Endothelial cell of umbilical vein (primary cell): ENCODE measurements at places on chromosomes 5 and 9. TPM values are rescaled to one million over a fixed set of nuclear protein-coding genes. Genes with fewer than 3 reads are reported as not detected.

DNA sequence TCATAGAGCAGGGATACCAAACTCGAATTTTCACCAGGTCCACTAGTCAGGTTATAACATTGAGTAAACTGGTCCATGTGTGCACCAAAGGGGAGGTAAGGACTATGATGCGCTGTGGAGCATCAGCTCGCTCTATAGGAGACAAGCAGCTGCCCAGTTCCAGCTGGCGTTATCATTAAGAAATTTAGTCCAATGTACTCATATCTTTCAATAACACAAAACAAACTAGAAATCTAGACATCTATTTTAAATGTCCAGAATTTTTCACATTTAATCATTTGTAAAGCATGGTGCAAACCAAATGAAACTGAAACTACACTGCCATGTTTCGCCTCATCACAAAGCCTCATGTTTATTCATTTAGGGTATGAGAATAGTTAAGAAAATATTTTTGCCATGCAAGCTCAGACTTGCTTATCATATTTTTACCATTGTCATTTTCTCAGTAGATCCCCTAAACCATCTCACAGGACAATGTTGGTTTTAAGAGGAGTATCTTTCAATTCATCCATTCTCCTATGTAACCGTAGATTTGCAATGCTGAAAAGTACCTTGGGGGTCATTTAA, 50.9 kb downstream of the ZNF474 start:
- no peak for DNase-seq
- H3K4me3 ChIP-seq, result no peak overlapping the region

- H3K27ac ChIP-seq, result no peak overlapping the region
- H3K36me3 ChIP-seq, result no peaks in the 10 kb centered on the region
- no peaks in the 10 kb centered on the region for H3K4me1 ChIP-seq
- DNase-seq, result no peak
Measured at GRCh38 chr5:165139262-165139661, 1633.8 kb downstream of the MAT2B start.

AGPAT2 gene
- total RNA-seq, result 43.0 and 45.5 TPM in 2 replicates

WDR38 gene
- total RNA-seq, result not detected in 2 replicates

SV2C gene
- total RNA-seq, result 0.07 TPM in 1 of 2 replicates, not detected in the other

ZNF169 gene
- total RNA-seq, result 5.4 and 6.3 TPM in 2 replicates

SHC3 gene
- 0.16 and 2.0 TPM in 2 replicates for total RNA-seq

IFNA13 gene
- total RNA-seq, result not detected in 2 replicates

CCDC192 gene
- not detected in 2 replicates for total RNA-seq

FOXD4L3 gene
- total RNA-seq, result not detected in 2 replicates

GRCh38 chr9:35910613-35911359, 1.5 kb downstream of the SPAAR start:
- peak; percentile 86 for DNase-seq
- no peaks in the 10 kb centered on the region for H3K36me3 ChIP-seq
- peaks cover 68% of the 10 kb centered on the region for H3K4me1 ChIP-seq
- H3K27ac ChIP-seq, result peak overlapping the region; percentile 94

DNA sequence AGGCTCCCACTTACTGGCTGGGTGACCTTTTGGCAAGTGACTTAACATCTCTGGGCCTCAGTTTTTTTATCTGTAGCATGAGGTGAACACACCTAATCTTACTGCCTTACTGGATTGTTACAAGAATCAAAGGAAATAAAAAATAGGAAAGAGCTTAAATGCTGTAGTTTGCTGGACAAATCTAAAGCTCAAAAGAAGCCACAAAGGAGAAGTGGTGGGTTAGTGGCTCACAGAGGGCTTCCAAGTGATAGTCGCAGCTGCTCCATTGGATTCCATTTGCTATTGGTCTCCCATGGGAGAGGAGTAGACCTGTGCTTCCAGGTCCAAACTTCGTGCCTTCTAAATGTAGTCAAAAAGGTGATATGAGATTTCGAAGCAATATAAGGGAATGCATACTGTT, 123.6 kb downstream of the SEMA6A start:
- no peak overlapping the region for H3K27ac ChIP-seq
- no peaks in the 10 kb centered on the region for H3K27me3 ChIP-seq
- H3K36me3 ChIP-seq, result no peaks in the 10 kb centered on the region
- H3K4me1 ChIP-seq, result no peaks in the 10 kb centered on the region
- no peak overlapping the region for H3K4me3 ChIP-seq
- DNase-seq, result no peak

- H3K27ac ChIP-seq, result no peak overlapping the region
- no peak overlapping the region for H3K4me3 ChIP-seq
- no peaks in the 10 kb centered on the region for H3K27me3 ChIP-seq
- peaks cover 33% of the 10 kb centered on the region for H3K4me1 ChIP-seq
- no peaks in the 10 kb centered on the region for H3K36me3 ChIP-seq
Measured at GRCh38 chr5:14211818-14212803, 69.0 kb downstream of the TRIO start.

- no peak overlapping the region for H3K4me3 ChIP-seq
- no peak for DNase-seq
- no peaks in the 10 kb centered on the region for H3K27me3 ChIP-seq
- H3K27ac ChIP-seq, result no peak overlapping the region
- no peaks in the 10 kb centered on the region for H3K36me3 ChIP-seq
Measured at GRCh38 chr5:76305269-76305668, 97.8 kb upstream of the IQGAP2 start.

DNA sequence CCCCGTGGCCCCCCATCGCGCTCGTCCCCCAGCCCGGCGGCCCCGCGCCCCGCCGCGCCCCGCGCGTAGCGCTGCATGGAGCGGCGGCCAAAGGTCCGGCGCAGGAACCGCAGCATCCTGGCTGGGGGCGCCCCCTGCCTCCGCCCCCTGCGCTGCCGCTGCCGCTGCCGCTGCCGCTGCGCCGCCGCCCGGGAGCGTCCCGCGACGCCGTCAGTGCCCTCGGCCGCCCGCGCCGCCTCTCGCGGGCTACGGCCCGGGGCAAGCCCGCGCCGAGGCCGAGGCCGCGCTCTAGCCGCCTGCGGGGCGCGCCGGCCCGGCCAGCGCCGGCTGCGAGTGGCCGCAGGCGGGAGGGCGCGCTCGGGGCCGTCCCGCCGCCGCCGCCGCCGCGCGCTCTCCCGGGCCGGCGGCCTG, 523 bp downstream of the EPB41L4B start:
- no peaks in the 10 kb centered on the region for H3K36me3 ChIP-seq
- peaks cover 28% of the 10 kb centered on the region for H3K27me3 ChIP-seq
- no peak for DNase-seq
- H3K27ac ChIP-seq, result no peak overlapping the region
- peaks cover 2% of the 10 kb centered on the region for H3K4me1 ChIP-seq

DNA sequence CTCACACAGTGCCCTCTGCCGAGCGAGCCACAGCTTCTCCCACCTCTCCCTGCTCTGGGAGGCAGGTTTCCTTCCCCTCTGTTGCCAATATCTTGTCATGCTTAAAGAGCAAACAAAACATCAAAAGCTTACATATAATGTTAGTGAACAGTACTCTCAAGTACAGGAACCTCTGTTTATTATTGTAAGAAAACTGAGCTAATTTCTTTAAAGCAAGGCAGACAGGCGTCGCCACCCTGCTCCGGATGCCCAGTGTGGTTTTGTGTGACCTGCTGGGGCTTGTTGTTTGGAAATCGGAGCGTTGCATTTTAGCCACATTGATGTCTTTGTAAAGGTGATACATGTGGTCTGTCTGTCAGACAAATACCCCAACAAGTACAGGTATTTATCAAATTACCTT, 401.4 kb upstream of the IRX1 start:
- H3K27me3 ChIP-seq, result no peaks in the 10 kb centered on the region
- H3K27ac ChIP-seq, result no peak overlapping the region
- no peaks in the 10 kb centered on the region for H3K36me3 ChIP-seq
- DNase-seq, result no peak
- H3K4me1 ChIP-seq, result no peaks in the 10 kb centered on the region

DOCK8 gene
- 1.3 and 12.0 TPM in 2 replicates for total RNA-seq

DNA sequence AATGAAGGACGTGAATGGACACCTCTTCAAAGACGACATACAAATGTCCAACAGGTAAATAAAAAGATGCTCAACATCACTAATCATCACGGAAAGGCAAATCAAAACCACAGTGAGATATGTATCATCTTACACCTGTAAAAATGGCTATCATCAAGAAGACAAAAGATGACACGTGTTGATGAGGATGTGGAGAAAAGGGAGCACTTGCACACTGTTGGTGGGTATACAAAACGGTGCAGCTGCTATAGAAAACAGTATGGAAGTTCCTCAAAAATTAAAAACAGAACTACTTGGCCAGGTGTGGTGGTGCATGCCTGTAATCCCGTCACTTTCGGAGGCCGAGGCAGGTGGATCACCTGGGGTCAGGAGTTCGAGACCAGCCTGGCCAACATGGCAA, 47.9 kb downstream of the STK10 start:
- H3K4me1 ChIP-seq, result no peaks in the 10 kb centered on the region
- no peak for DNase-seq
- no peak overlapping the region for H3K4me3 ChIP-seq
- no peaks in the 10 kb centered on the region for H3K36me3 ChIP-seq
- no peaks in the 10 kb centered on the region for H3K27me3 ChIP-seq

OR1Q1 gene
- not detected in 2 replicates for total RNA-seq

GRCh38 chr5:109249126-109249525, 160.6 kb downstream of the PJA2 start:
- H3K4me1 ChIP-seq, result no peaks in the 10 kb centered on the region
- H3K27ac ChIP-seq, result no peak overlapping the region
- no peak overlapping the region for H3K4me3 ChIP-seq
- DNase-seq, result no peak
- no peaks in the 10 kb centered on the region for H3K27me3 ChIP-seq

DNA sequence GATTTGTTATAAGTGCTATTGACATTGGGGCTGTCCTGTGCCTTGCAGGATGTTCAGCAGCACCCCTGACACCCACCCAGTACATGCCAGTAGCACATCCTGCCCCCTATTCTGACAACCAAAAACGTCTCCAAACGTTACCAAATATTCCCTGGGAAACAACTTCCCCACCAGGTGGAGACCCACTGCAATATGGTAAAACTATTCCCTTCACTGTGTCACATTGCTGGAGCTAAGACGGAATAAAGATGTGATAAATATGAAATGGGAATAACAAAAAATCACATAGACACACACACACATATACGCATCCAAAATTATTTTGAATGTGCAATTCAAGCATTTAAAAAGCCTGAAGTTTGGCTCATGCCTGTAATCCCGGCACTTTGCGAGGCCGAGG, 874.3 kb upstream of the DMAC1 start:
- no peak overlapping the region for H3K4me3 ChIP-seq
- no peaks in the 10 kb centered on the region for H3K36me3 ChIP-seq
- no peaks in the 10 kb centered on the region for H3K27me3 ChIP-seq
- no peak overlapping the region for H3K27ac ChIP-seq

DNA sequence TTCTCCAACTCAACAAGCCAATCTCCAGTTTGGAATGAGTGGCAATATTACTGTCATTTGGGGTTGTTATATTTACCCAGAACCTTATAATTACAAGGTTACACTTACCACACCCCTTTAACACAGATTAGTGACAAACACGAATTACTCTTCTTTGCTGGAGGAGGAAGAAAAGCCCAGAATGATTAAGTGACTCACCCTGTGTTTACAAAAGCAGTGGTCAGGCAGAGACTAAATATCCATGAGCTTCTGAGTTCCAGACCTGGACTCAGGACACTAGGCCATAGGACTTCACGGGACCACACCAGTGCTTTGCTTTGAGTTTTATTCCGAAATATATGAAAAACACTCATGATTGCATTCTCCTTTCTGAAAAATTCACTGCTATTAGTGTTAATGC, 370.8 kb downstream of the TLE1 start:
- no peaks in the 10 kb centered on the region for H3K27me3 ChIP-seq
- no peak overlapping the region for H3K27ac ChIP-seq
- DNase-seq, result peak; percentile 18
- H3K36me3 ChIP-seq, result no peaks in the 10 kb centered on the region
- H3K4me3 ChIP-seq, result no peak overlapping the region
- no peaks in the 10 kb centered on the region for H3K4me1 ChIP-seq

DNA sequence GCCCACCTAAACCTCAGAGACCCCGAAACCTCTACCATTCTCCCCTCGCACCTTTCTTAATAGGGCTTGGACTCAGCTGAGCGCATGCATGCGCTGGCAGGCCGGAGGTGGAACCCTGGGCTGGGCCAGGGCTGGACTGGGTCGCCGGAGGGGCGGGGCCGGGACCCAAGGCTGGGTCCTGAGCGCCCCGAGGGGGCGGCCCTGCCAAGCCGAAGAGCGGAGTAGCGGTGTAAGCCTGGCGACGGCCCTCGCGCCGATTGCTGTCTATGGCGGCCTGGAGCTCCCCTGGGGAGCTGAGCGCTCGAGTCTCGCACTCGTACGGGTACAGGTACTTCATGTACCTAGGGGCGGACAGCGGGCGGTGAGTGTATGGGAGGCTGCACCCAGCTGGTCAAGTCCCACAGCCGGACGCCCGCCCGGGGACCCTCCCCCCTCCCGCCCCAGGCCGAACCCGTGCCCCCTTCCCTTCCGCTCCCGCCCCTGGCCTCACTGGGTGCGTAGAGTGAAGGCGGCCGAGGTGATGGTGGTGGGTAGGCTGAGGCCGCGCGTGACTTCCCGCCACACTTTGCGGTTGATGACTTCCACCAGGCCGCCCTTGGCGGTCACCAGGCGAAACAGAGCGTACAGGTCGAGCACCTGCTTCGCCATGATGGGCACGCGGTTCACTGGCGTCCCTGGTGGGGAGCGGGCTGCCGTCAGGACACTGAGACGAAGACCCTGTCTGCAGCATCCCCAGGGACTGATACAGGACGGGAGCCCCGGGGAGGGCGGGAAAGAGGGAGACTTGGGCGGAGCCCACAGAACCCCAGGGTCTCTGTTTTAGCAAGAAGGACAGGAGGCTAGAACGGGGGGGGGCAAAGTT, 3.3 kb upstream of the DCTN3 start:
- no peak overlapping the region for H3K27ac ChIP-seq
- H3K36me3 ChIP-seq, result no peaks in the 10 kb centered on the region
- peaks cover 56% of the 10 kb centered on the region for H3K27me3 ChIP-seq
- peaks cover 13% of the 10 kb centered on the region for H3K4me1 ChIP-seq

PCDHGB5 gene
- 11.4 and 14.4 TPM in 2 replicates for total RNA-seq

IFNA2 gene
- total RNA-seq, result not detected in 2 replicates

DNA sequence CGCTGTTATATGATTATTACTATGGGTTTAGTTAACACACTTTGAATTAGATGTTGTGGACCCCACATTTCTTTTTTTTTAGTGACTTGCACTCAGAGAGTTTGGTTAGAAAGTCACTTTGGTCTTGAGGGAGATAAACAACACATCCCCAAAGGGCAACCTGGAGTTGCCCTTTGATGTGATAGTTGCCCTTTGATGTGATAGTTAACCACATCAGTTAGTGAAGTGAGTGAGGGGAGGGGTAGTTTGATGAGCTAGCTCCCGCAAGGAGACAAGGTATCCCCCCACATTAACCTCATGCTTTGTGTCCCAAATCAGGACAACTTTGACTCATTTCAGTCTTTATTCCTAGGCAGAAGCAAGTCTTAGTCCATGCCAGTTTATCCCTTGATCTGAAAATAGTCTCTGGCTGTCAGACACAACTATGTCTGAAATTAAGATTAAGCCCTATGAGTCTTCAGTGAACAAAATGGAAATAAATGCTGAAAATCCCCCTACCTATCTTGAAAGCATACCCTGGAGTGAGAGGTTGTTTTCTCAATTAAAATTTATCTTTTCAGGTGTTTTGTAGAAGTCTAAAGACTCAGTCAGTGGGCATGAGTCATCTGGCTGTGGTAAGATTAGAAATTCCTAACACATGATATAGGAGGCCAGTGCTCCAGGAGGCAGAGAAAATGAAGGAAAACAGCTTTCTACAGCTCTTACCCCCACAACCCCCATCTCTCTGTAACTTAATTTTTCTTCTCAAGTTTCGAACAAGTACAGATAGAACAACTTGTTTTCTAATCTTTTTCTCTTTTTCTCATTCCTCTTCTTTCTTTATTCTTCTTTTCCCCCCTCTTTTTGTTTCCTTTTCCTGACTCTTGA, 208.9 kb upstream of the DMRTA1 start:
- no peak overlapping the region for H3K4me3 ChIP-seq
- H3K27me3 ChIP-seq, result no peaks in the 10 kb centered on the region
- no peaks in the 10 kb centered on the region for H3K36me3 ChIP-seq
- peak; percentile 62 for DNase-seq
- peaks cover 23% of the 10 kb centered on the region for H3K4me1 ChIP-seq
- peak overlapping the region; percentile 42 for H3K27ac ChIP-seq

PCDH1 gene
- 136 and 170 TPM in 2 replicates for total RNA-seq
